CD8-positive, alpha-beta T cell (primary cell): ENCODE measurements at places on chromosomes 5 and 9. TPM values are rescaled to one million over a fixed set of nuclear protein-coding genes. Genes with fewer than 3 reads are reported as not detected.
A peak's percentile ranks its signal among the peaks of the same experiment; 100 is the strongest.

- DNase-seq: no peak
Observed at GRCh38 chr5:36600917-36601527, 5.4 kb upstream of the SLC1A3 start.

DNA sequence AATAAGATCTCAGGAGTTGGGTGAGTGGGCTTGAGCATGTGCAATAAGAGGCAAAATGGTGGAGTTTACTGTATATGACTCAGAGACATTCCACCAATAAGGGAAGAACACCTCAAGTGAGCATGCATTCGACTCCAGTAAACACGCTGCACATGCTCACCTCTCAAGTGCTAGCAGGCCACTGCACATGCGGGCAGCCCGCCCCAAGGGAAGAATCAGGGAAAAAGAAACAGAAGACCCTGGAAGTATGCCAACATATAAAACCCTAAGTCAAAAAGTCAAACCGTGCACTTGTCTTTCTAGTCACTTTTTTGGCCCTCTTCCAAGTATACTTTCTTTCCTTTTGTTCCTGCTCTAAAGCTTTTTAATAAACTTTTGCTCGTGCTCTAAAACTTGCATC lies 245.3 kb upstream of the RASA1 start:
- DNase-seq: no peak

DNA sequence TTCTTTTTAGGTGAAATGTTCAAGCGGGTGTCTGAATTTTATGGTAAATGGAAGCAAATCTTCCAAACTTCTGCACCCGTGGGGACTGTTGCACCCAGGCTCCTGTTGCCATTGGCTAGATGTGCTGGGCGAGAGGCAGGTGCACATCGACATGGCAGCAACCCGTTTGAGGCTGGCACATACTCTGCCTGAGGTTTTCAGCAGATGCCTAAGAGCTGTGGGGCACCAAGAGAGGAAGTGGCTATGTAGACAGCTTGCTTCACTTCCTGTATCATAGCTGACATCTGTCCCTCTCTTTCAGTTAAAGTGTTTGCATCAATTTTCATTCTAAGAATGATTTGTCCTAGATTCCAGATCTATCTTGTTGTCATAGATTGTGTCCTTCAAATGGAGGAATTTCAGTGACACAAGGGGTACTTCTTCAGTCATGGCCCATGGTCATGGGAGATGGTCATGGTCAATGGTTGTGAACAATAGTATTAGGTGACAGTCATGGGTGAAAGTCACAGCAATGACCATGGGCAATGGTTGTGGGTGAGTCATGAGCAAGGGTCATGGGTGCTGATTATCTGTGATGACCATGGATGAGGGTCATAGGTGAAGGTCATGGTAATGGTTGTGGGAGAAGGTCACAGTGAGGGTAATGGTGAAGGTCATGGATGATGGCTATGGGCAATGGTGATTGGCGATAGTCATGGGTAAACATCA lies 115.1 kb upstream of the IRX4 start:
- no peak for DNase-seq

GRCh38 chr9:98550206-98550820 lies 158.4 kb downstream of the GABBR2 start:
- DNase-seq: no peak

GRCh38 chr9:73038613-73039012 lies 85.8 kb upstream of the ALDH1A1 start:
- DNase-seq: no peak

GRCh38 chr9:134494905-134495304 lies 146.7 kb upstream of the COL5A1 start:
- DNase-seq: no peak

GRCh38 chr5:171455522-171455921 lies 36.1 kb downstream of the FGF18 start:
- no peak for DNase-seq

GRCh38 chr5:32760091-32760509 lies 49.0 kb downstream of the NPR3 start:
- DNase-seq: no peak

DNA sequence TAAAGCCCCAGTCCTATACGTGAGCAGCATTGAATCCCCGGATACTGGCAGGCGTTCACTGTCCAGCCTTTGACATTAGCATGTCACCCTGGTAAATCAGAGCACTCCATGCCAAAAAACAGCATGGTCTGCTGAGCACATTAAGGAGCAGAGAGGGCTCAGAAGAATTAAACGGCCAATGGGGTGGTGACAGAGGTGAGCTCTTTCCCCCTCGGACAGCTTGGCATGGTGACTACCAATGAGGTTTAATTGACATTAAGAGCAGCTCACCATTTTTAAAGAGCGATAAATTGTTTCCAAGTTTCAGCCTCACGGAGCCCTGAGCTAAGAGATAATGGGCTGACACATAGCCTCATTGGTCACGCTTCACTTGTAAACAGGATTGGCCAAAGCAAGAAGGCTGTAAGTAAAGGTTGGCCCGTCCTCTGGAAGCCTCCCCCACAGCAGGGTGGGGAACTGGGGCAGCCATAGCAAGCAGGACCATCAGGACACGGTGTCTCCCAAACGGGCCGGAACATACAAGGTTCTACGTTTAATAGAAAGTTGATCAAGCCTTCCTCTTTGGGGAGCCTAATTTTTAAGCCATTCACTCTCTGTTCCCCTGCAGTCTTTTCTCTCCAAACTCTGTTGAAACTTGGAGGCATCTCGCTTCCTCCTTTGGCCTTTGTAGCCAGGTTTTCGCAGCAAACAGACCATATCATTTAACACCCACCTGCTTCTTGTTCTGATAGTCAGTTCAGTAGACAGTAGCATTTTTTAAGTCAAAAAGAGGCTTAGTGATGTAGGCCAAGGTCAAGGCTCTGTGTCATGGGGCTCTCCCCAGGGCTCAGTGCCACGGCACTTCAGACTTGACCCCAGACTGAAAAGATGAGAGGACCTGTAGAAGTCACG lies 25.9 kb downstream of the QRFP start:
- no peak for DNase-seq

The GABRP gene
- not detected for total RNA-seq

- no peak for DNase-seq
Observed at GRCh38 chr5:54671681-54672080, 154.1 kb downstream of the SNX18 start.

The SV2C gene
- total RNA-seq: 0.11 TPM

The SETX gene
- total RNA-seq: 37.5 TPM

- no peak for DNase-seq
Observed at GRCh38 chr5:34005681-34006080, 2.2 kb downstream of the AMACR start.

The ARRDC1 gene
- total RNA-seq: 30.8 TPM

The TTC39B gene
- 23.8 TPM for total RNA-seq

The EQTN gene
- total RNA-seq: not detected

DNA sequence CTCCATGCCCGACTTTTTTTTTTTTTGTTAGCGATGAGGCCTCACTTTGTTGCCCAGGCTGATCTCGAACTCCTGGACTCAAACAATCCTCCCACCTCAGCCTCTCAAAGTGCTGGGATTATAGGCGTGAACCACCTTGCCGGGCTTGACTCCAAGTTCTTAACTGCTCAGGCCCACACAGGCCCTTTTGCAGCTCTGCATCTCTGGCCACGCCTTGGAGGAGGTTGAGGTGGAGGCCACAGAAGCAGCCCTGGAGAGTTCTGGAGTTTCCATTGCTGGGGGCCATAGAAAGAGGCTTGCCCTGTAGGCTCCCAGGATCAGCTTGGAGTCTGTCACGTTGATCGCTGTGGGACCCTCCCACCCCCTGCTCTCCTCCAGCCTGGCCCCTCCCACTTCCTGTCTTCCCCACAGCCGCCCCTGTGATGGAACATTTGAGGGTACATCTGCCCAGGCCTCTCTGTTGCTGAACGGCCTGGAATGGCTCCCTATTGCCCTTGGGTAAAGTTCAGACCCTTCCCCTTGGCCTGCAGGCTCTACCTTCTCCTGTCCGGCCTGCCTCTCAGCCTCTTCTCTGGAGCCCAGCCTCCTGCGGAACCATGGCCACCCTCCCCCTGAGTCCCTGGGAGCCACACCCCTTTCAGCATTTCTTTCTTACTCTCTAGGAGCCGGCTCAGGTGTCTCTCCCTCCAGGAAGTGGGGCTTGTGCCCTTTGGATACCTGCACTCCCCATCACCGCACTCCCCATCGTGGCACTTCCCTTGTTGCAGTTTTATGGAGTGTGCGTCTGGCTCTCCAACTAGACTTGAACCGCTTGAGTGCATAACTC lies 30.4 kb upstream of the IER5L start:
- peak; percentile 48 for DNase-seq

- no peak for DNase-seq
Observed at GRCh38 chr9:131324736-131325679, 35.5 kb downstream of the PLPP7 start.

- DNase-seq: no peak
Observed at GRCh38 chr5:152259702-152260101, 145.4 kb downstream of the NMUR2 start.

DNA sequence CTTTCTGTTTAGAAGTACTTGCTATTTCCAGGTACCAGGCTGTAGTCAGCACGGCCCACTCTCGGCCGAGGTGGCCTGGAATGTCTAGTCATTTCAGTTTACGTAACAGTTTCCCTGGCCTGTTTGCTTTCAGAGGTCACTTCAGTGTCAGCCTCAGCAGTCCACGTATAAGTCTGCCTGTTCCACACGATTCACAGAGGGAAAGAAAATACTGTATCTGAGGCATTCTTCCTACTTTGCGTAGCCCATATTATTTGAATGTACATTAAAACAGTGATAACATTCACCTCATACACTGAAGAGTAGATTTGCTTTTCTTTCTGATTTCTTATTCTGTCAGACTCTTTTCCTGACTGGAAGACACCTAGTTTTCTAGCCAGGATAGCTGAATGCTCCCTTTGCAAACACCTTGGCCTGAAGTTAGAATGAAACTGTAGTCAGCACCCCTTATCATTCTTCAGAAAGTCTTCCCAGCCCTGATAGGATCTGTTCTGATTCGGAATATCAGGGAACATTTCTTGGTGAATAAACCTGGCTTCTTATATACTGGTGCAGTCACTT lies 140.9 kb downstream of the AOPEP start:
- DNase-seq: no peak

The PROB1 gene
- 0.41 TPM for total RNA-seq

GRCh38 chr9:81002242-81002641 lies 687.1 kb downstream of the TLE1 start:
- DNase-seq: no peak

GRCh38 chr5:157451806-157452205 lies 8.2 kb upstream of the NIPAL4 start:
- DNase-seq: no peak

DNA sequence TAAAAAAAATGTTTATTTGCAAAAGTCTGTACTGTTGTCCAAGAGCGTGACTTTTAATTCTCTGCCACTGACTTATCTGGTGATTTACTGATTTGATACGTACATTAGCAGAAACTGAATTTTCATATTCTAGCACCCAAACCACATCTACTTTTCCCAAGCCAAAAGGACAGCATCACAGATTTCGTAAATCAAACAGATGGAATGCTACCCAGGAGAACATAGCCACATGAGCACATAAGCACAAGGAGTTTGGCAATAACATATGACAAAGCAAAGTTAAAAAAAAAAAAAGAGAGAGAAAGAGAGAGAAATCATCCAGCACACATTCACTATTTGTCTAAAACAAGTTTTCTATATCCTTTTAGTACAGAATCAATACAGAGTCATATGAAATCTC lies 83.7 kb downstream of the HINT1 start:
- DNase-seq: no peak

- no peak for DNase-seq
Observed at GRCh38 chr5:7795306-7795705, 55.6 kb downstream of the CFAP90 start.

- DNase-seq: no peak
Observed at GRCh38 chr5:108818613-108819272, 71.0 kb downstream of the FER start.

The ENTPD2 gene
- not detected for total RNA-seq

DNA sequence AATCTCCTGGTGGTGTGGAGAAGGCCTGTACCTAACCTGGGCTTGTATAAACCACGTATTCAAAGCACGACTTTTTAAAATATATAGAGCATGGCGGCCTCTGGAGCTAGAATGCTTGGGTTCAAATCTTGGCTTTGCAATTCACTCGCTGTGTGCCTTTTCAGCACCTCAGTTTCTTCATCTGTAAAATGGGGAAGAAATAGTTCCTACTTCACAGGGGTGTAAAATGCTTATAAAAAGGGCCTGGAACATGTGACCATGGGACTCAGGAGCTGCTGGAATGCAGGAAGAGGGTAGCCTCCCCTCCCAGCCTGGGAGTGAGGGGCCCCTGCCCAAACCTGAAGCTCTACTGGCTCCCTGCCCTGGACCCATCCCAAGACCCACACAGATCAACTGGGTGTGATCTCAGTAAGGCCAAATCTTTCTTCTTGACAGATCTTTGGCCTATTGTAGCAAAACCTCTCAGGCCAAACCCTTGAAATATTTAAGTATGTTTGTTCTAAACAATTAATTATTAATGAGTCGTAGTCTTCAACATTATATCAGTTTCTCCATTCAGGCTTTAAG lies 269.0 kb downstream of the ZSWIM6 start:
- no peak for DNase-seq

The NUDT2 gene
- 9.7 TPM for total RNA-seq

- DNase-seq: no peak
Observed at GRCh38 chr5:14197056-14197455, 53.9 kb downstream of the TRIO start.

GRCh38 chr9:99126312-99126711 lies 21.4 kb downstream of the TGFBR1 start:
- no peak for DNase-seq

DNA sequence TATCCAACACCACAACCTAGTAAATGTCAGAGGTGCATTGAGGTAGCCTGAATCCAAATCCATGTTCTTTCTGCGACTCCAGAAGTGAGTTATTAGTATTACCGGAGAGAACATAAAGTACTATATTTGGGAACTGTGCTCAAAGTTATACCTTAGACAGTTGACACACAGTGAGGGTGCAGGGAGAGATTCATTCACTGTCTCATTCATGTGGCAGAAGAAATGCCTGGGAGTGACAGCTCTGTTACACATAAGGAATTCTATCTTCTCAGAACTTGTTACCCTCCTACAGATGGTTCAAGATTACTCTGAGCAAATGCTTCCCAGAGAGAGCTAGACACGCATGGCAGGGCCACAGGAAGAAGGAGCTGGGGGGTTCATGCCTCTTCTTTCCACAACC lies 103.0 kb downstream of the ATP10B start:
- no peak for DNase-seq

GRCh38 chr5:378301-378891 lies 56.9 kb downstream of the AHRR start:
- DNase-seq: no peak

DNA sequence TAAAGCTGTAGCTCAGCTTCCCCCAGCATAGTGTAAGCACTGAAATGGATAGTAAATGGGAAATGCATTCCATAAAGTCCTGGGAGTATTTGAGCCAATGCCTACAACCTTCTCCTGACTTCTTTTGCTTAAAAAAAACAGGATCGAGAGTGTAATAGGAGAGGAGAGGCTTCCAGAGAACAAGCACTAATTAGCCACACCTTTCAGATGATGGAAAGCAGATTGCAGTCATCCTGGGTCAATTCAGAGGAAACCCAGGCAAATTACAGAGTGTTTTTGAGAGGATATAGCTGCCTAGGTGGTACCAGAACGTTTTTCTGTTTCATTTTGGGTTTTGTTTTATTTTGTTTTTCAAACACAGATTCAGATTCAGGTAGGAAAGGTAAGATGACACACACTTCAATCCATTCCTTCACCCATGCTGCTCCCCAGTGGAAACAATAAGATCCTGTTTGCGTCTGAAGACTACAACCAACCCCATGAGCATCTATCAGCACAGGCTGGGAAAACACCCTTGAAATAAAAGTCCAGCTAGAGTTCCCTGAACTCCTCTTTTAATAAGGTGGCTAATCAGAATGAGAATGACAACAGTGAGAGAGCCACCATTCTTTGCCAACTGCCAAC lies 95.6 kb downstream of the RFK start:
- DNase-seq: no peak

The TAF11L10 gene
- not detected for total RNA-seq
